Coronary artery (tissue), 2 donors: ENCODE measurements at places on chromosomes 1 and 21.
A peak's percentile ranks its signal among the peaks of the same experiment; 100 is the strongest.

GRCh38 chr1:59360170-59360569, 63.3 kb downstream of the FGGY start:
- no peak for DNase-seq

DNA sequence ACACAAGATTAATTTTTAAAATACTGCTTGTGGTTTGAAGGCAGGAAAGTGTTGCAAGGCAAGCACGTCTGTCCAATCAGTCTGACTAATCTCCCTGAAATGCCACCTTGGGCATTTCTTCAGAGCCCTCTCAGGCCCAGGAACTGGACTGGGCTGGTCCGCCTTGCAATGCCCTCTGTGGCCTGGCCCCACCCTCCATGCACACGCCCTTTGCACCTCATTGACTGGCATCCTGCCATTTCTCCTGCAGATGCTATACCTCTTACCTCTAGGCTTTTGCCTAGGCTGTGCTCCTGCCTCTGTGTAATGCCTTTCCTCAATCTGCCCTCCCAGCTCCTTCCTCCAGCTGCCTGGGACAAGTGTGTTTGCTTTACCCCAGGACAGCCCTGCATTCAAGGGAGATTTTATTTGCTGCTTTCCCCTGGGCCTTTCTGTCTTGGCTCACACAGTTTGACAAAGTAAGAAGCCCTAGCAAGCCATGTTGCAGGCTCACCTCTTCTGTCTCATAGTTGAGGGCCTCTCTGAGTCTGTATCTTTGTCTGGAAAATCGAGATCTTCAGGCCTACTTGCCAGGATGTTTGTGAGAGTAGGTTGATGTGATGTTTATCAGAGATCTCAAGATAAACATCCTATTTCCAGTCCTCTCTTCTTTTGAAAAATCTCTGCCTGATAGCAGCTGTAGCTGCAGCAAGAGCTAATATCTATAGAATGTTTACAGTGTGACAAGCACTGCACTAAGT, 149.2 kb upstream of the JUN start:
- no peak for DNase-seq

DNA sequence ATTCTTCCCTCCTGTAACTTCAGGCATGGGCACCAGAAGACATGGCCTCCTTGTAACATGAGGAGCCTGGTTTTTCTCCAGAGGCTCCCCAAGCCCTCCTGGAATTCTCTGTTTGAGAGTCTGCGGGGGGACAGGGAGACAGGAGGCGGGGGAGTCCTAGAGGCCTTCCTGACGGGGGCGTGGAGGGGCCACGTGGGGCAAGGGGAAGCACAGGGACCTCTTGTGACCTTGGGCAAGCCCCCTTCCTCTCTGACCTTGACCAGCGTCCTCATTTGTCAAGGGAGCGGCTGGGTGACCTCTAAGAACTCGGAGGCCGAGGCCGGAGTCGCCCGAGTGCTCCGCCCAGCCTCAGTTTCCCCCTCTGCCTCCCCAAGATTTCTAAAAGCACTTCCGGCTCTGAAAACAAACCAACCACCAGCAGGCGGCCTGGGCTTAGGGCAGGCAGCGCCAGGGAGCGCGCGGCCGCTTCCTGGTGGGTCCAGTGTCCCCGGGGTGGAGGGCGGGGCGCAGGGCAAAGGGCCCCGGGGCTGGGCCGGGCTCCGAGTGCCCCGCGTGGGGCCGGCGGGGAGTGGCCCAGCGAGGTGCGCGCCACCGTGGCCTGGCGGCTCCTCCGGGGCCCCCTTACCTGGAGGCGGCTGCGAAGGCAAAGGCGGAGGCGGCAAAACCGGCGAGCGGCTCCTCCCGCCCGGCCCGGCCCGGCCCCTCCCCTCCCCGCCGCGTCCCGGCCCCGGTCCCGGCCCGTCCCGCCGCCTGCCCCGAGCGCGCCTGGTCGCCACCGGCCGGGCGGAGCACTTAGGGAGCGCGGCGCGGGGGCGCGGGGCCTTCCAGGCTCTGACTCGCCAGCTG, at the start of gene TMCO4:
Gene TMCO4, minus strand, starts transcription at position 687 of the 846 bp plus-strand sequence. CDS start 19,158 bp downstream, outside the sequence.
- DNase-seq = no peak

- peak; percentile 53 for DNase-seq
These were observed 21.4 kb downstream of the TEX35 start for GRCh38 chr1:178534137-178534868.

DNA sequence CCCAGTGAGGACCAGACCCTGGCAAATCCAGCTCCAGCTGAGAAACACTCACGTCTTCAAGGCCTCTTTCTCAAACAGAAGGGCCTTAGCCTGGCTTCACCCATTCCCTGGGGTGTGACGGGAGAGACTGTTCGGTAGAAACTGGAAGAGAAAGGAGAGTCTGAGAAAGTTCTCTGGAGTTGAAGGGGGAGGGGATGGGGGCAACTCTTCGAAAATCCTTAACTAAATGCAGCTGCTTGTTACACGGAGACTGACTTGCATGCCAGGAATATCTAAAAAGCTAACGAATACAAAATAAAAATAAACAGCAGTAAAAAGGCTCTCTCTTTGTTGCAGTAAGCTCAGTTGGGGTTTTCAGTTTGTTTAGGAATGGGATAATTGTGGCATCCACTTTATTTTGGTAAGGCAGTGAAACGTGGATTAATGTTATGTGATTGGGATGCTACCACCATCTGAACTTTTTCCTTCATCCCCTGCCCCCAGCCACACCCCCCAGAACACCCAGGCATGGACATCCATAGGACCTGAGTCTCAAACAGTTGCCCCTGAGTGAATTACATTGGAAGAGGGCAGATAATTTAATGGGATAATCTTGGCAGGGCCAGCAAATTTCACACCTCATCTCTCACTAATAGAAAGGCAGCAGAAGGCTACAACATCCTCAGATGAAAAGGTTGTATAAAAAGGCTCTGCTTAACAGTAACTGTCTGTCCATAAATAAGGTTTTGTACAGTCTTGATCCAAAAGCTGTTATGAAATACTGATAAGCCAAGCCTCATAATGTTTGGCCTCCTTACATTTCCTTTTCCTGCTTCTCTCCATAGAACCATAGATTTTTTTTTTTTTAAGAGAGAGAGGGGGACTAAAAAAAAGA, 5.8 kb downstream of the ROR1 start:
- DNase-seq = no peak

- DNase-seq = peak; percentile 77
These were observed 12.3 kb upstream of the GJA8 start for GRCh38 chr1:147890177-147890790.

GRCh38 chr21:39384674-39385298, 35.9 kb upstream of the HMGN1 start:
- DNase-seq = no peak

- no peak for DNase-seq
These were observed 28.8 kb upstream of the CD84 start for GRCh38 chr1:160608057-160608456.
